ENCODE measurements at places on chromosomes 11 and 22.
A peak's percentile ranks its signal among the peaks of the same experiment; 100 is the strongest.

DNA sequence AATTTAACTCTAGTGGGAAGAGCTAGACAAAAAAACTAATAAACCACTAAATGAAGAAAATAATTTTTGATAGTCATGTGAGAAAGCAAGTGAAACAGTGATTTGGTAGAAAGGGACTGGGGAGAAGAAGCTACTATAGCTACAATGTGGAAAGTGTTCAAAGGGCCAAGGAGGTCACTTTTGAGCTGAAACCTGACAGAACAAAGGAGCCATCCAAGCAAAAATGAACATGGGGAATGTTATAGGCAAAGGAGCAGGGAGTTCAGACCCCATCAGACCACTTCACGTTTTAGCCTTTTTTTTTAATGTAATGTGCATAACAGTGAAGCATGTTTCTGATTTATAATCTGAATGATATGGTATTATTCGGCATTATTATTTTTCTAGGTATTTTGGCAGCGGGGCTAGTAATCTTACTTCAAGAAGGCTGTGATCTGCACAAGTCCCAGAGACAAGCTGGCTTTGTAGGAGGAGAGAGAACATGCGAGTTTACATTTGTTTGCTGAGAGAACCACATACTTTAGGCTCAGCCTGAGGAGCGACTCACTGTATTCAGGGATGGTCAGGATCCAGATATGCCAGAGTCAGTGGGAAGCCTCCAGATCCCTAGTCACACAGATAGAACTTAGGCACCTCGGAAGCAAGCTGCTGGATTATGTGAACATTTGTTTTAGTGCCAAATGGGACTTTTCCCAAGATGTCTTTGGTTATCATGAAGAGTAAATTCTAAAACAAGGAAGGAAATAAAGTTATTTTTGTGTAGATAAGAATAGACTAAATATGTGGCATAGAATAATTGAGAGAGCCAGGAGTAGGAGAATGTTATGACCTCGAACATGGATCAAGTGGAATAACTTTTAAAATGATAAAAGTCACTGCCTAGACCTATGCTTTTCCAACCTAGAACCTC lies 118.6 kb downstream of the TRIM44 start:
- no peak for DNase-seq

- DNase-seq, result no peak
These were observed 12.4 kb upstream of the POLDIP3 start for GRCh38 chr22:42626951-42627625.

GRCh38 chr22:22773427-22773826 lies 114.2 kb upstream of the IGLL5 start:
- no peak for DNase-seq

DNA sequence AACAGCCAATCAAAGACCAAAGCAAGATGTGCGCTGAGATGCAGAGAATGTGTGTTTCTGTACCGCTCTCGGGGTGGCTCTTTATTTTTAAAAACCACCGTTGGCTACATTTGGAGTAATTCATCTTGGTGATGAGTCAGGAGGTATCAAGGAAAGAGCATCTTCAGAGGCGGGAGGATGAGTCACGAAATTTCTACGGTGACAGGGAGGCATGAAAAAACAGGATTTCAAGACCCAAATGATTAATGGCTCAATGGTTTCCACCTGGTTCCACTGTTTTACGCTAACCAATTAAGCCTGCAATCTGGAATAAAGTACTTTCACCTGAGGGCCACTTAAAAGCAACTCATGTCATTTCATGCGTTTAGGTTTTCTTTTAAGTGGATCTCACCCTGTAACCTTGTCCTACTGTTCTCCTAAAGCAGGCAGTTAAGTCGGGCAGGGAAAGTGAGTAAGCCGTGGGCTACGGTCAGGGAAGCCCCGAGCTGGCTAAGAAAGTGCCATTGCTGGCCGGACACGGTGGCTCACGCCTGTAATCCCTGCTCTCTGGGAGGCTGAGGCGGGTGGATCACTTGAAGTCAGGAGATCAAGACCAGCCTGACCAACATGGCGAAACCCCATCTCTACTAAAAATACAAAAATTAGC lies 74.6 kb downstream of the CELSR1 start:
- no peak for DNase-seq

GRCh38 chr11:127648583-127648982 lies 648.0 kb upstream of the KIRREL3 start:
- no peak for DNase-seq

DNA sequence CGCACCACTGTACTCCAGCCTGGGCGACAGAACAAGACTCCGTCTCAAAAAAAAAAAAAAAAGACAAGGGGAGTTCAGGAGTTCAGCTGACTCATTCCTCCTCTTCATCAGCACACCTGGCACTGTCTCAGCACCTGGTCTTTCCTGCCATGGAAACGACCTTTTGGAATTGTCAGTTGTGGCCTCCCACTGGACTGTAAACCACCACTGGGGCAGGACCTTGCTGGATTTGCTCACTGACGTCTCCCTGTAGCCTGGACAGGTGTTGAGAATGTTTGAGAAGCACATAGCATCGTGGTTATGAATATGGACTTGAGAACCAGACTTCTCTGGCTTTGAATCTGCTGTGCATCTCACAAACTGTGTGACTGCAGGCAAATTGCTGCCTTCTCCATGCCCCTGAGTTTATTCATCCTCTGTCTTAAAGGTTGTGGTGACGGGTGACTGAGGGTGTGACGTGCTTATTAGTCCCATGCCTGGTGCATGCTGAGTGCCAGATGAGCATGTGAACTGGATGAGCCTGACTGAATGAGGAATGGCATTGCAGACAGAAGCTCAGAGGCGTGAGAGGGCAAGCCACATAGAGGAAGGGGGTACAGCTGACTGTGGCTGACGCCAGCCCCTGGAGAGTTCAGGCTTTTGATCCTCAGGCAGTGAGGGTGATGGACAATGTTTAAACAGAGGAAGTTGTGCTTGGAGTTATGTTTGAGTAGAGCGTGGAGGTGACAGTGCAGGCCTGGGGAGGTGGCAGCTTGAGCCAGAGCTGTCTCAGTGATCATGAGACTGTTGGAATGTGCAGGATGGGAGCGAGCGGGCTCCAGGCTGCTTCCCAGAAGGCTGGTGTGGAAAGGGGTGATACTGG lies 12.7 kb downstream of the TOM1 start:
- DNase-seq, result peak; percentile 80

GRCh38 chr11:34064291-34064690 lies 12.8 kb downstream of the CAPRIN1 start:
- no peak for DNase-seq

DNA sequence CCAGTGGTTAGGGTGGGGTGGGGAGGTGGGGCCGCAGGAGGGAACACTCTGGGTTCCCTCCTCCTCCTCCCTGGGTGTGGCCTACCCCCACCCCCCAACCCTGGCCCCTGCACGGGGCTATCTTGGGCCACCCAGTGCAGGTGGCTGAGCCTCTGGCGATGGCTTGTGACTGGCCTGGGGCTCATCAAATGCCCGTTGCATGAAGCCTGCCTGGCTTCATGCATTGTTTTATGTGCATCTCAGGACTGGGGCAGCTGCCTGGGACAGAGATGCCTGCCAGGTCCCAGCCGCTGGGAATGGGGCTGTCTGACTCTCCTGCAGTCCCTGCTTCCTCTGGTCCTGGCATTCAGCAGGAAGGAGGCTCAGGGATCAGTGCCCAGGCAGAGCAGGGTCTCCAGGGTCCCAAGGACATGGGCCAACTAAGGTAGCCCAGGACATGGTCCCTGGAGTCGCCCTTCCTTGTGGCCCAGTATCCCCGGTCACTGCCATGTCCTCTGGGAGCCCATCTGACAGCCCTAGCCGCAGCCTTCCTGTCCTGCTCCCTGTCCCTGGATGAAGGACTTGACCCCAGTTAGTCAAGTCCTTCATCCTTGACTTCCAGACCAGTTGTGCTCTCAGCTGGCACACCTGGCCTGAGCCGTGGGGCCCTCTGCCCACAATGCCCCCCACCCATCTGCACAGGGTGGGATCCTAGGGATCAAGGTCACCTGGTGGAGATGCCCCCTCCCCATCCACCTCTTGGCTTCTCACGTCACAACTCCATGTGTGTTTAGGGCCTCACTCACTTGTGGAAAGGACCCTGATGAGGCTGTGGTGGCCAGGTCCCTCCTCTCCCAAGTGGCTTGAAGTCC lies 112.1 kb upstream of the FGF3 start:
- DNase-seq, result no peak

DNA sequence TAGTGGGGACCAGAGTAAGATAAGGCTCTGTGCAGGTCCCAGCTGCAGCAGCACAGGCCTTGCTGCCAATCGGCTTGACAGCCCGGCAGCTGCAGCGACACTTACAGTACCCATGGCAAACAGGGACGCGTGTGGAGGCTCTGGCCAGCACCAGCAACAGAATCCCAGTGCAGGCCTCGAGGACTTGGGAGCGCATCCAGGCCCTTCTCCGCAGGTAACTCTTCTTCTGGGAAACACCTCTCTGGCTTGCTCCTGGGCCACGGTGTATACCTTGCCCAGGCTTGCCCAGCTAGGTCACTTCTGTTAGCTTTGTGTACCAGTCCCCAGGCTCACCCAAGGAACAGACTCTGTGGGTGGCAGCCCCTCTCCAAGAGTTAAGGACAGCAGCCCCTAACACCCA lies 126.7 kb downstream of the CTTN start:
- peak; percentile 41 for DNase-seq

DNA sequence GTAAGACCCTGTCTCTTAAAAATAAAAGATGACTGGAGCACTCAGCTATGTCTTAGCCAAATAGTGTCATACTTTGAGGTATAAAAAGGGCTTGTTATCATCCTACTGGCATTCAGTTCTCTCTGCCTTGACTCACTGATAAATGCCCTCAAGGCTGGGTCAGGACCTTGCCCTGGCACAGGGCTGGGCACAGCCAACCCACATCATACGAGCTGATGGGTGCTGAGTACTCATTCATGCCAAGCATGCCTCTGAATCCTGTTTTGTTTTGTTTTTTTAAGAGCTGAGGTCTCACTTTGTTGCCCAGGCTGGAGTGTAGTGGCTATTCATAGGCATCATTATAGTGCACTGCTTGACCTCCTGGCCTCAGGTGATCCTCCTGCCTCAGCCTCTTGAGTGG lies 1.9 kb downstream of the SMTNL1 start:
- no peak for DNase-seq

DNA sequence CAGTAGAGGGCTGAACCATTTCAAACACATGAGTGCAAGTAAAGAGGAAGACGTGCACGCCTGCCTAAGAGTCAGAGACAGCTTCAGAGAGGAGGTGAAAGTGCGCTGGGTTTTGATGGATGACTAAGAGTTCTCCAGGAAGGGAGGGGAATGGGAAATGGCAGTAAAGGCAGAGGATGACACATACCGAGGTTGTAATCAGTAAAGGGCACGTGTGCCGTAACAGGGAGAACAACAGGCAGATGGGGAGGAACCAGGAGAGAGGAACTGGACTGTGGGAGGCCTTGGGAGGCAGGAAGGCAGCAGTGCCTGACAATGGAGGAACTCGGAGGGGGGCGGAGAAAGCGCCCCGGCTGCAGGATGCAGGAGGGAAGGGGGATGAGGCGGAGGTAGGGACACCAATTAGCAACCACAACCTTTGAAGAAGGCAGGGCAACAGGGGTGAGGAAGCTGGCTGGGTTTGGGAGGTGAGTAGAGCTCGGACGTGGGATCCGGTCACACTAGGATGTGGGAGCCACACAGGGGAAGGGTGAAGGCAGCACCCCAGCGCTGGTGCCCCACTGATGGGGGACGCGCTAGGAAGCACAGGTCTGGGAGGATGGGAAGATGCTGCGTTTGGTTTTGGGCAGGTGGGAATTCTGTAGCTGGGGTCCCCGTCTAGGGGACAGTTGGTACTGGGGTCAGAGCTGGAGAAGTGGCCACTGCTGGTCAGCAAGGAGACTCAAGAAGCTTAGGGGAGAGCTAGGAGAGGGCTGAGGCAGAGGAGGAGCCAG lies 67.4 kb downstream of the SCUBE1 start:
- DNase-seq, result no peak

- no peak for DNase-seq
These were observed 36.3 kb upstream of the LRRC10B start for GRCh38 chr11:61472282-61472681.

GRCh38 chr11:131299598-131300438 lies 70.6 kb upstream of the NTM start:
- DNase-seq, result no peak

DNA sequence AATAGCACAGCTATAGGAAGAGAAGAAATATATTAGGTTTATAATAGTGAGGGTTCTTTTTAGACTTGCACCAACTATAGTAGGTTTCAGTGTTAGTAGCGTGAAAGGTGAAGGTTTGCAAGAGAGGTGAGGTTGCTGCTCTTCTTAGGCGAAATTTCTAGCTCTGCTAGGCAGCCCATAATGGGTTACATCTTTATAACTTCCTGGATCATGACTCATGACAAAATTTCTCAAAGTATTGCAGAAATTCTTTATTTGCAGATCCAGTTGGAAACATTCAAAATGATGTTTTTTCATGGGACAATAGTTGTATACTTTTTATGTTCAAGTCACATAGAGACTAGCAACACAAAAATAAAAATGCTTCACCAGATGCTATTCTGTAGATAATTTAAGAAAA lies 260.0 kb downstream of the SOX6 start:
- no peak for DNase-seq

DNA sequence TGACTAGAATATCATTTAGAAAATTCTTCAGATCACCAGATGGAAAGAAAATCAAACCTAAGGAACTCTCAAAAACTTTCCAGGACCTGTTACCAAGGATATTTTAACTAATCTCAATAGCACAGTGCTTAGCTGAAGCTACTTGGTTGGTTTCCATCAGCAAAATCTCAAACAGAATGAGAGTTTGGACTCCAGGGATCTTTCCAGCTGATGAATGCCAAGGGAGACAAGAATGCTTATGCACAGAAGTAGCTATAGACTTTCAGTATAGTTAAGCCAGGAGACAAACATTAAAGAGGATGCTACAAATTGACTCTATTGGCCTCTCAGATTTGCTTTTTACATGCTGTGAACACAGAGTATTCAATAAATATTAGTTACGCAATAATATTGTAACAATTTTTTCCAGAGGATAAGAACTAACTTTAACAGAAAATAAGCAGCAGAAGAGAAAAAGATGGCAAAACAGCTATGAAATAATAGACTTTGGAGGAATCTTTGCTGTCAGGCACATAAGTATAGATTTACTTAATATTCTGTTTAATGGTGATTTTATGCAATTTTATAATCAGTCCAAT lies 331.4 kb downstream of the DLG2 start:
- no peak for DNase-seq

GRCh38 chr11:95680169-95680929 lies 109.2 kb downstream of the FAM76B start:
- no peak for DNase-seq

DNA sequence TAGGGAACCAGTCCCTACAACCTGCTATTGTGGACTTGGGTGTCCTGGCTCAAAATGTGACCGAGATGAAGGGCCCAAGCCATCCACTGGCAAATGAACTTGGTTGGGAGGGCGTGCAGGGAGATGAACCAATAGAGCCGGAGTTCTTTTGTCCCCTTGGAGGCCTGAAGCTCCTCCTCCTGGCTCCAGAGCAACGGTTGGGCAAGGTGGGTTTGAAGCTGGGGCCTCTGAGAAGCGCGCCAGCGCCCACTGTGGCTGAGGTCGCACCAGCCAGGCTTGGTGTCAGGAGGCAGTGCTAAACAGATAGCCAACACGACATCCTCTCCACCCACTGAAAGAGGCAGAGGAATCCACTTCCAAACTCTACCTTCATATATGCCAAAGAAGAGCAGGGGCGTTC lies 36.0 kb upstream of the PACSIN2 start:
- DNase-seq, result no peak

GRCh38 chr11:31509051-31509428 lies 382 bp downstream of the IMMP1L start:
- DNase-seq, result no peak

Data from SHP77 (cell line).